ENCODE measurements at places on chromosomes 1 and 21.

- DNase-seq: no peak
Observed at GRCh38 chr1:18643154-18644012, 12.7 kb downstream of the PAX7 start.

DNA sequence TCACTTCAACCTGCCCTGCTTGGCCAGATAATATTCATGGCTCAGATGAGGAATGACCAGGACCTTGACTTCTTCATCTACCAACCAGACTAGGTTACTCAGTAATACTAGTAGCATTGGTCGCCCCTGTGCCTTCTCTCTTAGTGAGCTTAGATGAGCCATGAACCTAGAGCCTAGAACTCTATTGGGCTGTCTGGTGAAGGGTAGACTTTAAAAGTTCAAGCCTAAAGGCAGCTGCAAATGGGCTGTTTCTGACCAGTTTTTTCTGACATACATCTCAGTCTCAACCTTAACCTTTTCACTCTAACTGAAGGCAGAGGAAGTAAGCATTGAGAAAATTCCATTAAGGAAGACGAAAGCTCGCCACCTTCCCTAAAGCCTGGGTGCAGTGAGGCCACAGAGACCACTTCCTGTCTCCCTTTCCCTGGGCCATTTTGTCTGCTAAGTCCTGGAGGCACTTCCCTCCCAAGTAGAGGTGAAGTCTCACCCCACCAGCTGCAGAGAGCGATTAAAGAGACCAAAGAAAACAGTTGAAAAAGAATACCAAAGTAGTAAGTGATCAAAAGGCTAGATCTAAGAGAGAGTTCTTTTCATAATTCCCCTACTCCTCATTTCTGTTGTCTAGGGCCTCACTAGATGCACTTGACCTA is 53.3 kb downstream of the MTR start:
- no peak for DNase-seq

- no peak for DNase-seq
Observed at GRCh38 chr1:62401034-62401760, 35.7 kb upstream of the USP1 start.

- no peak for DNase-seq
Observed at GRCh38 chr1:156897078-156897825, 3.7 kb downstream of the PEAR1 start.

GRCh38 chr21:16075649-16076282 is 346.0 kb downstream of the USP25 start:
- no peak for DNase-seq

- no peak for DNase-seq
Observed at GRCh38 chr1:113517983-113518382, 127.7 kb downstream of the MAGI3 start.

DNA sequence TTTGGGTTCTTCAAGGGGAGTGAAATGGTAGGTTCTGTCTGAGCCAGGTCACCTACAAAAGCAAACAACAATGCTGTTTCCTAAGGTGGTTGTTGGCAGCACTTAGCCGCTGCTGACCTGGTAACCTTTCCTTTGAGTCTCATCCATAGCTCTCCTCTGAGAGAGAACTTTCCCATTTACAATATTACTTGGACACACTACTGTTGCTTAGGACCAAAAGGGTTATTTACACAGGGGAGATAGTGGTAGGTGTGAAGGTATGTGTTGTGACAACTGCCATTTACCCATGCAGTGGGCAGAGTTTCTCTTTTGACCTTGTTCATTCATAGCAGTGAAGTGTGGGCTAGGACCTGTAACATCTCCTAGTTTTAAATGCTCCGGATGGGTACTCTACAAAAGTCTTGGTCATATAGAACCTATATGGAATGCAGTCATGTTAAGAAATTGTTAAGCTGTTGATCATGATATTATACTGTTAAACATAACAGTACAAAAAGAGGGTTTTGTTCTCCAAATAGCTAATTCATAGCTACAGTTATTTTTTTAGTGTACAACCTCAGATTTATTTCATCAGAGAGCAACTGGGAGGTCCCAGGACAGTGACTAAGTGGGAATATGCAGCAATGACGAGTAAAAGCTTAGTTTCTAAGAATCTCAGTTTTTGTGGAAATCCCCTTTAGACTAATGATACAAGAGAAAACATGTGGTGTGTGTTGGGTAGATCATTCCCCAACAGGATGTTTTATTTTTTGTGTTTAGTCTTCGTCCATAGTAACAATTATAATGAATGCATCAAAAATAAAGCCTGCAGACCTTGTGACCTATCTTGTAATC is 219.7 kb downstream of the NFIA start:
- DNase-seq: no peak

DNA sequence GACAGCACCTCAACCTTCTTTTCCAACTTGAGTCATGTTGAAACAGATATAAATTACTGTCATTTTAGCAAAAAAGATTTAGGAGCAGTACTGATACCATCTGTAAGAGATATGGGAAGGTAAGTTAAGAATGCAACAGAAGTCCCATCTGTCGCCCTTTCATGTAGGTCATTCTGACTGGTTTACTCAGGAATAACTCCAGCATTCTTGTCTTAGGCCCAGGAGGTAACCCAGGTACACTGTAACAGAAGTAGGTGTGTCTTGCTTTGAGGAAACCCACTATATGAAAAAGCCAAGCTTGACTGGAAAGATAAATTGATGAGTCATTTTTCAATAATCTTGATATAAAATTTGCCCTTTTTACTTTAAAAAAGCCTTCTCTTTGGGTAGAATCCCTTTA is 35.4 kb downstream of the PGM1 start:
- no peak for DNase-seq

DNA sequence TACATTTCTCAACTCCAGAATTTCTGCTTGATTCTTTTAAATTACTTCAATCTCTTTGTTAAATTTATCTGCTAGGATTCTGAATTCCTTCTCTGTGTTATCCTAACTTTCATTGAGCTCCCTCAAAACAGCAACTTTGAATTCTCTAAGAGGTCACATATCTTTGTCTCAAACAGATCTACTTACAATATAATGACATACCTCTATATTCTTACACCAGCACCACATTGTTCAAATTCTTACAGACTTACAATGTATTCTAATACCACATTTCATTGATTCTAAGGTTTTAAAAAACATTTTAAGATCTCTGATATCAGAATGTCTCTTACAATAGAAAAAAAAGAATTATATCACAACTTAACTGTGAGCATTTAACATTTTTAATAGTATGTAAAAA is 77.4 kb downstream of the DIRAS3 start:
- DNase-seq: no peak

DNA sequence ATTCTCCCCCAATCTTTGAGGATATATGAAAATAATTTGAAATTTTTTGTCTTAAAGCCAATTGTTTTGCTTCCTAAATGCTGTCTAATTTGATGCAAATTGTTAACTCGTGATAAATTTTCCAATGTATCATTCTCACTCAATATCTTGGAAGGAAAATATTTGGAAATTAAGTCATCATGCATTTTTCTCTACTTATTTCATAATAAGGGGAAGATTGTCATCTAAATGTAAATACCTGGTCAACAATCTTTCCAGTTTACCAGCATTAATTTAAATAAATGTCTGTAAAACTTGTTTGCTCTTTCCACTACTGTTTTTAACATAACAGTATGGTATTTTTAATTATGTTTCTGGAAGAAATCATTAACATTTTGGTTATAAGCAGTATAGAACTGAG is 78.3 kb upstream of the KCTD3 start:
- DNase-seq: no peak

GRCh38 chr1:178953538-178954324 is 72.0 kb upstream of the FAM20B start:
- DNase-seq: no peak

- DNase-seq: no peak
Observed at GRCh38 chr1:214842856-214843255, 239.7 kb upstream of the KCNK2 start.

DNA sequence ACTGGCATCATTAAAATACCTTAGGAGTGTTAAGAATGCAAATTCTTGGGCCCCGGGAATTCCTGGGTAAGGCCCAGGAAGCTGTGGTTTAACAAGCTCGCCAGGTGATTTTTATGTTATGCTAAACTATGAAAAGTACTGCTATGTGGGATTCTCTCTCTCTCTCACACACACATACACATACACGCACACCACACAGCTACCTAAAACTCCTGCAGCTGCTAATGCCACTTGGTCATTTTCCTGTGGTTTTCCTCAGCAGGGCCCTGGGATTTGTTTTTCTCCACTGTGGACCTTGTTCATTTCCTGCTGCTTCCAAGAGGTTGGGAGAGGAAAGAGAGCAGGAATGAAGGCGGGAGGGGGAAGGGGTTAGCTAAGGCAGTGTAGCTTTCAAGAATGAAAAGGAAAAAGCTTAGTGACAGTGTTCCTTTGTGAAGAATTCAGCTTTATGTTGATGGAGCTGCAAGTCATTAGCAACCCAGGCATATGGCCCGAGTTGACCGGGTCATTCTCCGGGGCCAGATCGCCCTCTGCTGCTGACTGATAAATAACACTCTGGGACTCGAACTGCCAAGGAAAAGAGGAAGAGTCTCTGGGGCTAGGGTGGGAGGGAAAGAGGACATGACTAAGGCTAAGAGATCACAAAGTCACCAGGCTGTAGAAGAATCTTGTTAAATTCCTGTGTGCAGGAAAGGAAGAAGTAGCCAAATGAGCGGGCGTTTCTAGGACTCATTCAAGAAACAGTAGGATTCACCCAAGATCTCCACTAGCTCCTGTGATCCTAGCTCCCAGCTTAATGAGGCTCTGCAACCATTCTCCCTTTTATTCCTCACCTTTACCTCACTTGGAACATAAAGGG is 30.5 kb upstream of the LRIG2 start:
- DNase-seq: no peak

DNA sequence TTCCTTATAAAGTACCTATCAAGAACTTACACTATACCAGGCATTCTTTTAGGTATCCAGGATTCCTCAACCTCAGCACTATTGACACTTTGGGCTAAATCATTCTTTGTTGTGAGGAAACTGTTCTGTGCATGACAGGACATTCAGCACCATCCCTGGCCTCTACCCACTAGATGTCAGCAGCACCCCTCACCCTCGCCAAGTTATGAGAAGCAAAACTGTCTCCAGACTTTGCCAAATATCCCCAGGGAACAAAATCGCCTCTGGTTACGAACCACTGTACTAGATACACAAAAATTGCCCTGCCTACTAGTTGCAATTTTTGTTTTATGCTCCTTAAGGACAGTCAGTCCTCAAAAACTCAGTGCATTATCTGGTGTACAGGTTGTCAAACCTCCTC is 35.7 kb downstream of the PALMD start:
- no peak for DNase-seq

DNA sequence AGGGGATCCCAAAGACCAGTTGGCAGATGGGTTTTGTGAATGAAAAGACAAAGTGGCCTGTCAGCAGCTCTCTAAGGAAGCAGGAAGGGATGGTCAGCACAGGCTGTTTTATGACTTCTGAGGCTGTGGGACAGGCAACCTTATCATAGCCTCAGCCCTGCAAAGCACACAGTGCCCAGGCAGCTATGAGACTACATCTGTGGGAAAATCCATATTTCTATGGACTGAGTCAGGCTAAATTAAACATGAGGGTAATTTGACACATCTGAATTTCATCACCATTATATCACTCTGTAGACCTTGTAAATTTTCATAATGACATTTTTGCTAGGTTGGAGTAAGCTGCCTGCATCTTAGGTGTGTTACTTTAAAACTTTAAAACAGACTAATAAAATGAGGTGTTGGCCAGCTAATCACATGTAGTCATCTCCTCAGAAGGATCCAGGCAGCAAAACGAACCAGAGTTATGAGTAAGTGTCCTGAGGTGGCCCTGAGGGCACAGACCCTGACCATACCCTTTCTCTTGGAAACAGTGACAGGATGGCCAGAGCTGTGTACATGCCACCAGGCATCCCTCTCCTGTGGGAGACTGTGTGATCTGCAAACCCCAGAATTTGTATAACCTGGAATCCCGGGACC is 14.6 kb downstream of the NGF start:
- no peak for DNase-seq

- no peak for DNase-seq
Observed at GRCh38 chr1:204591473-204592090, 75.4 kb downstream of the MDM4 start.

- DNase-seq: no peak
Observed at GRCh38 chr1:154479764-154480421, 22.1 kb upstream of the TDRD10 start.

- no peak for DNase-seq
Observed at GRCh38 chr1:235703506-235703905, 53.9 kb upstream of the GNG4 start.

- no peak for DNase-seq
Observed at GRCh38 chr1:96583903-96584302, 137.7 kb upstream of the PTBP2 start.

All from activated T-helper 1 cell treated with anti-CD3 and anti-CD28 coated beads, Interleukin-2, amount 50 U/mL, for 16 hours (primary cell).